ENCODE measurements at places on chromosomes 4 and X.

GRCh38 chr4:62548108-62548524, 1348.0 kb downstream of the ADGRL3 start:
- no peak for DNase-seq

DNA sequence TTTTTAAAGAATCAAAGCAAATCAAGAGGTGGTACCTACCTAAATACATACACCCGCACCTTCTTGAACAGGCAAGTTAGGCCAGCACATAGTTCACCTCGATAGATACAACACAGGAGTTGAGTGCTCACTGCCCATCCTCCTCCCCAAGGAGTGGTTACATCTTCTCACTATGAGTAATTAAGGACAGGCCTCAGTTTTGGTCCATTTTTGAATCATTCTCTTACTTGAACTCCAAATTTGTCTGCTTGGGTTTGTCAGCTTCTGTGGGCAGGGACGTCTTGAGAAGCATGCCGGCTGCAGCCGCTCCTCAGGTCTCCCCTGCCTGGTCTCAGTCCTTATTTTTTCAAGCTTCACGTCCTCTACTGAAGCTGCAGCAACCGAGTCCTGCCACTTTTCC, 190.6 kb upstream of the RBPJ start:
- DNase-seq: no peak

- DNase-seq: no peak
Observed at GRCh38 chr4:11480683-11481082, 52.0 kb upstream of the HS3ST1 start.

DNA sequence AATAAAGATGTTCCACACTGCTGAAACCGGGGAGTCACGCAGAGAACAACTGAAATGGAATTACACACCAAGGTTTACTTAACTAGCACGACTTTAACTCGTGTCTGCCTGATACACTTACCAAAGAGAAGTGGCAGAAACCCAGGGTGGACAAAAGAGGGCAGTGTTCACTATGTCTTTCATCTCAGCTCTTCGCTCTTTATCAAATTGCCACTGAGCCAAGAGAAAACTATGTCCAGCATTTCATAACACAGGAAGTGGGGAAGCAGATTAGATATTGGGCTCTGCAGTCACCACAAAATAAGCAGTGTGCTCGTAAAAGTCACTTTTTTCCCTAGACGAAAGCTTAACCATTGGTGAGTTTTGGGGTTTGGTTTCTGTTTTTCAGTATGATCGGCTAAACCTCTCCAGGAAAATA, 155.7 kb downstream of the CHIC2 start:
- no peak for DNase-seq

GRCh38 chrX:46444011-46444410, 101.2 kb downstream of the ZNF674 start:
- no peak for DNase-seq

- DNase-seq: no peak
Observed at GRCh38 chrX:93259029-93259428, 414.3 kb downstream of the NAP1L3 start.

- no peak for DNase-seq
Observed at GRCh38 chr4:7511525-7511924, 76.8 kb upstream of the PSAPL1 start.

GRCh38 chr4:8739317-8739716, 132.3 kb downstream of the HMX1 start:
- no peak for DNase-seq

- no peak for DNase-seq
Observed at GRCh38 chr4:8287343-8288280, 18.1 kb downstream of the HTRA3 start.

- no peak for DNase-seq
Observed at GRCh38 chr4:41930139-41930831, 4.9 kb upstream of the TMEM33 start.

All from stimulated activated CD4-positive, alpha-beta T cell treated with anti-CD3 and anti-CD28 coated beads, Interleukin-4, amount 100 ng/mL, for 48 hours (primary cell).